ENCODE measurements at places on chromosomes 3 and 15.

DNA sequence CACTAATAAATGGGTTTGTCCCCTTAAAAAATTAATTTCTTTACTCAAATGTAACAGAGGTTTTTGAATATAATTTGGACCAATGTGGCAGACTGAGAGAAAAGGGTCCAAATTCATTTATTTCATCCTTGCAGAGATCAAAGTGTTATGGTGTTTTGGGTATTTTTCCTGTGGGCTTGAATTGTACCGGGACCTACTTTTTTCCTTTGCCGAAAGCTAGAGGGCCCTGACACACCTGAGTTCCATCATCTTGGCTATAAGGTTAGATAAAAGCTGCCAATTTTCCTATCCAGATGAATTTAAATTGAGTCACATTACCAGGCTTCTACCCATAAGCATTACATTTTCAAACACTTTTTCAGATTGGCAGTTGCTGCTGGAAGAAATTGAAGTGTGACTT is 908 bp downstream of the CCNB2 start:
- peak; percentile 16 for DNase-seq

- no peak for DNase-seq
These were observed 412.8 kb upstream of the TGFBR2 start for GRCh38 chr3:30193625-30194044.

GRCh38 chr15:58631319-58631718 is 118.2 kb downstream of the ADAM10 start:
- no peak for DNase-seq

GRCh38 chr3:97942801-97943546 is 29.3 kb downstream of the RIOX2 start:
- no peak for DNase-seq

DNA sequence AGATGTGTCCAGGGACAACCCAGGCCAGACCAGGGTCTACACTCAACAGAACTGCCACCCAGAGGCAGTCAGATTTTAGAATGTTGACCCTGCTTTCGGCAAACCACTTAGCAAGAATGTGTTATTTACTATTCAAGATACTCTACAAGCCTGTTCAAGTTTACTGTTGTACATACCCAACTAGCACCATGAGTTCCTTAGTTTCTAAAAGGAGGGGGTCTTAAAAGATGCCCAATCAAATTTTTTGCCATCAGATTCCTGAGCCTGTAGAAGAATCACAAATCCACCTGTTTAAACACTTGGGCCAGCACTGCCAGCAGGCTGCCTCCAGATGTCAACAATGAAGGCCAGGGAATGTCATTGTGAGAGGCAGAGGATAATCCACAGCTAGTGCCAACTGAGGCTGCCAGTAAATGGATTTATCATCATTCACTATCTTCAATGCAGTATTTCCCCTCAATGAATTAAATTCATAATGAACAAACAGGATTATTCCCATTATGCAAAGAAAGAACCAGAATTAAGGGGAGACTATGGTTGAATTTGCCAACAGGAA is 43.5 kb upstream of the SNRPA1 start:
- no peak for DNase-seq

DNA sequence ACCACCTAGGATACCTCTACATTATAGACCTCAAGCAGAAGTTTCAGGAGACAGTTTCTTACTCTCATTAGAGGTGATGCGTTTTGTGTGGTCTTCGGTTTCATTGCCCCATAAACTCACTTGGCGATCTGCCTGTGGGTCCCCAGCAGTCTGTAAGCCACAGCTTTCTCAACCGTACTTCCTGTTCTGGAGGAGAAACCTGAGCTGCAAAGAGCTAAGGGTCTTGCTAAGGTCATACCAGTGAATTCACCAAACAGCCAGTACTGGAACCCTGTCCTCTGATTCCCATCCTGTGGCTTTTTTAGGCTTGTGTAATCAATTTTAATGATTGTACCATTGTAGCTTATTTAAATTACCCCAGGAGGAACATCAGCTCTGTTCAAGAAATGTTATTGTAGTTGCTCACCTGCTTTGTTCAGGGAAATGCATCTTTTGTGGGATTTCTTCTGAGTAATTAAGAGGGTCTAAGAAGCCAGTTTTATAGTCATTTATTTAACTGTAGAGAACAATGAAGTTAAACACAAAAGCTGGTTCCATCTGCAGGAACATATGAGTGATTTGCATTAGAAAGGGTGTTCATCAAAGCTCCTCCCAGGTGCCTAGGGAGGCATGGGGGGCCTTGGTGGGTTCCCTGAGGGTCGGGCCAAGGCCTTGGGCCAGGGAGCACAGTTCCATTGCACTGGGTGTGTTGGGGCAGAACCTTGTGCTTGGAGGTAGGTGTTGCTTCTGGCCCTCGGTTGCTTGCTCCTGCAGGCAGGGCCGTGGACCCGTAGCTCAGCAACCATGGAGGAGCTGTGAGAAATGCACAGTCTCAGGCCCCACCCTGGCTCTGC is 69.6 kb downstream of the APBA2 start:
- peak; percentile 89 for DNase-seq

DNA sequence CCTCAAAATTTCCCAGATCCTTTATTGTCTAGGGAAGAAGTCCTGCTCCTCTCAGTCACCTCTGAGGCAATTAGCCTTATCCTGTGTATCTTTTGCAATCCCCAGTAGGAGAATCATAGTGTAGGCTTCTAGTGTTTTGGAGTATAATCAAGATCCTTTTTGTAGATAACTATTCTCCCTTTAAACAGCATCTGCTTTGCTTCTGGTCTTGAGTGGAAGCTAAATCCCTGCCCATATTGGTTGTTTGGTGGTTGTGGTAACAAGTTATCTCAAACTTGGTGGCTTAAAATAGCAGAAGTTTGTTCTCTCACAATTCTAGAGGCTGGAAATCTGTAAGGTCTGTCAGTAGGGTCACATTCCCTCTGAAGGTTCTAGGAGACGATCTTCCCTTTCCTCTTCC is 217.5 kb upstream of the RASGRP1 start:
- DNase-seq: peak; percentile 23

GRCh38 chr15:41695750-41696436 is 35.7 kb downstream of the MGA start:
- DNase-seq: peak; percentile 52

- no peak for DNase-seq
These were observed 49.3 kb upstream of the ANKRD34C start for GRCh38 chr15:79233236-79233635.

DNA sequence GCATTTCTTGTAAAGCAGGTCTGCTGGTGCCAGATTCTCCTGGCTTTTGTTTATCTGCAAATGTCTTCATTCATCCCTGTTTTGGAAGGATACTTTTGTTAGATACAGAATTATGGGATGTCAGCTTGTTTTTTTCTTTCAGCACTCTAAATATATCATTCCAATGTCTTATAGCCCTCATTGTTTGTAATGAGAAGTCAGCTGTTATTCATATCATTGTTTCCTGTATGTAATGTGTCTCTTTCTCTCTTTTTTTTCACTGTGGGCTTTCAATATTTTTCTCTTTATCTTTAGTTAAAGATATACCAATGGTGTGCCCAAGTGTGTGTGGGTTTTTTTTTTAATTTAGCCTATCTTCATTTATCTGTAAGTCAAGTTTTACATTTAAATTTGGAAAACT is 65.6 kb upstream of the DCP1A start:
- DNase-seq: no peak

- DNase-seq: no peak
These were observed 26.6 kb downstream of the ACKR4 start for GRCh38 chr3:132623646-132624045.

- no peak for DNase-seq
These were observed 340.4 kb upstream of the KCNMB2 start for GRCh38 chr3:178195824-178196223.

GRCh38 chr15:89098281-89098680 is 10.0 kb downstream of the ABHD2 start:
- DNase-seq: no peak

DNA sequence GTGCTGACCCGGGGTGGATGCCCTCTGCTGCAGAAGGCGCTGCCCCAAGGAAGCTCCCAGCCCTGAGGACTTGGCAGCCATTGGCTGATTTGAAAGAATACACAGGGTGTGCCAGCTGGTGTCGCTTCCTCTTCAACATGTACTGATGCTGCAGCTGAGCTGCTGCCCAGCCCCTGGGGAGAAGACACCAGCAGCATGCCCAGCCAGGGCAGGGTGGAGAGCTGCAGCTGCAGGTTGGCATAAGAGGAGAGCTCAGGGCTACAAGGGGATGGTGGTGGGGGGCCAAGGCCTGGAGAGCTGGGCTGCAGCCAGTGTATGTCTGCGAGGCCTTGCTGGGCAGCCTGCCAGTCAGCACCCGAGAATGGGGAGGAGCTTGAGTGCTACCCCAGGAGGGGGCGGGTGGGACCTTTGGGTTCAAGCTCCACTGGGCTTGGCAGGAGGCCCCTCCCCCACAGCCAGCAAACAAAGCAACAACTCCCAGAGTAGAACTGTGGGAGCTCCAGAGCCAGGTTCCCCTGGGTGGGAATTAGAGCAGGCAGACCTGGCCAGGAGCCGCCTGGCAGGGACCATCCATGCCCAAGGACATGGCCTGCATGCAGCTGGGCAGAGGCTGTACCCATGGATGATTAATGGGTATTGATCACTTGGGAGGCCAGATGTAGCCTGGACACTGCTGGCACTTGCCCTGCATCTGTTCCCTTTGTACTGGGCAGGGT is 9.2 kb upstream of the SEMA4B start:
- DNase-seq: peak; percentile 73

GRCh38 chr3:116135457-116136085 is 309.7 kb downstream of the LSAMP start:
- no peak for DNase-seq

GRCh38 chr15:49902685-49903501 is 216.1 kb downstream of the ATP8B4 start:
- DNase-seq: no peak

DNA sequence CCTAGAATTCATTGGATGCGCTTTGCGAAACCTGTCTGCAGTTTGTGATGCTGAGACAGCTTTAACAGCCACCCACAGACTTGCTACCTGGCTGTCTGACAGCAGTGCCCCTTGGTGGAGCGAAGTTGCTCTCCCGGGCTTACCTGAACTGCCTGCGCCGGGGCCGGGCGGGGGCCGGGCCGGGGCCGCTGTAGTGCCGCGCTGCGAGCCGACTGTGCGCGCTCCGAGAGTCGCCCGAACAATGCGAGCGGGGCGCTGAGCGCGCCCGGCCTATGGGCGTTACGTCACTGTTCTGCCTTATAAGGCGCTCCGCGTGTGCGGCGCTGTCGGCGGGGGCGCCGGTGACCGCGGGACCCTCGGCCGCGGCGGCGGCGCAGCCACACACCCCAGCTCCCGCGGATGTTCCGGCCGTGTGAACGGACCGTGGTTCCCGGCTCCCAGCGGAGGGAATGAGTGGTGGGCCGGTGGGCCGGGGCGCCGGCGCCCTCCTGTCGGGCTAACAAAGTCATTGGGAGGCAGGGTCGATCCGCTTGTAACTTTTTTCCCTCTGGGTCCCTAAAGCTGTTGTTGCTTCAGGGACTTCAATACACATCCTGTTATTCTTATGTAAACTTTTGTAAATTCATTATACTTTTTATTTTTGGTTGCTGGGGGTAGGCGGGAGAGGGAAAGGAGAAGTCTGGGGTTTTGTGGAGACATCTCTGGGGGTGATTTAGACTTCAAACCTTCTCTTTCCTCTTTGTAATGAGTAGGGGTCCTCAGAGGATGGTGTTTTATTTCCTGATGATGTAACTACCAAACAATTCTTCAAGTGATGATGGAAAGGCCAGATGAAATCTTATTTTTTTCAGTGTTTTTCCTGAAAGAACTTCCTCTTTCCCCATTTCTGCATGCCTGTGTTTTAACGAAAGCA is 58.5 kb downstream of the CMSS1 start:
- no peak for DNase-seq

- no peak for DNase-seq
These were observed 549.9 kb upstream of the DPPA4 start for GRCh38 chr3:109887293-109887692.

DNA sequence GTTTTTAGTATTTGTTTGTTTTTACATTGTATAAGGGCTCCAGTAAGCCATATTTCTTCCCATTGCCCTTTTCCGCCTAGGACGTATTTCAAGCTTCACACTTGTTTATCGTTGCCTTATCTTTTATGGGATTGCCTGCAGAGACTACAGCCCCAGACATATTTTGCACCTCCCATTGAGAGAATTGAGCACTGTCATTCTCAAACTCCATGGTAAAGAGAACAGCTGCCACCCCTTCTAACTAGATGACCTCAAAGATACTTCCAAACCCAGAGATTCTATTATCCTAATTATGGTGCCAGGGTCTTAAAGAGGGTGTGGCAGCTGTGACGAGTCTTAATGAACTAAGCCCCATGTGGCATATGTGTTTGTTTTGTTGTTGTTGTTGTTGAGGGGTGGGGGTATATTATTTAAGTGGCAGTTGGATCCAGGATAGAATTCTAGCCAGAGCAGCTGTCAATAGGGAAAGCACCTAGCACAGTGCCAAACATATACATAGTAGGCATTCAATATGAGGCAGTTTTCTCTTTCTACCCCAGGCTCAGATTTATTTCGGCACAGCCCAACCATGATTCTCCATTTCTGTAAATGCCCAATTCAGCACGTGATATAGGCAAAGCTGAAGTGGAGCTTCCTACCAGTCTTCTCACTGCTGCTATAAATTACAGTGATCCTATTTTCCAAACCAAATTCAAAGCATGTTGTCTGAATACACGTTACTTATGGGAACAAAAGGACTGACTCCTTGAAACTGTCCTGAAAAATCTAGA is 932 bp upstream of the TP53BP1 start:
- DNase-seq: no peak

DNA sequence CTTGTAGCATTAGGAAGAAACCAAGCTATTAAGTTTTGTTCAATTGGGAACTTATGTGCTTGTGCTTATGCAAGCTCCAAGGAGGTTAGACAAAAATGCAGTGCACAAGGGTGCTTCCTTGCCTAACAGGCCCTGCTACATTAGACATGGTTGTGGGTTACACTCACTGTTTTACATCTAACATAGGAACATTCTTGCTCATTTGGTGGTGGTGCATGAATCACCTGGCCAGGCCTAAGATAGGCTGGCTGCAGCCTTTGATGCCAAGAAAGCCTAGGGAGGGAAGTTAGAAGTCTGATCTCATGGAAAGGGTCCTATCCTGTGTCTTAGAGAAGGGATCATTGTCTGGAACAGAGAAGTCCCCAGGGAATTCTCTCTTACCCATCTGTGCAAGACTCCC is 43.5 kb downstream of the CA12 start:
- no peak for DNase-seq

DNA sequence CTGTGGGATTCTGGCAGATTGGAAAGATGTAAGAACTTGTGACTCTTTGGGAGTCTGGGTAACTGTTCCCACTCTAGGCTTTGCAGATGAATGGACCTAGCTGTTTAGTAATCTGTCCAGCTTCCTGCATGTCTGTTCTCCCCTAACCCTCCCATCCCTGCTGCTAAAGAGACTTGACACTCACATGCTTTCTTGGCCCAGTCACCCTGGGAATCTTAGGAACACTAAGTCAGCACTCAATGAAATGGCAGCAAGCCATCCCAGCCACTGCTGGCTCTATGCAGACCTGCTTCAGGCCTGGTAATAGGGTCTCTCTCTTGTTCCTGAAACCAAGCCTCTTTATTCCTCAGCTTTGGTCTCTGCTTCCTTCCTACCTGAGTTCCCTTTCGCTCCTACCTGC is 63.7 kb upstream of the THSD4 start:
- no peak for DNase-seq

- DNase-seq: peak; percentile 57
These were observed 34.5 kb downstream of the PLA2G4D start for GRCh38 chr15:42059661-42060476.

GRCh38 chr15:76070921-76071635 is 11.3 kb downstream of the TMEM266 start:
- DNase-seq: no peak

Measured in Jurkat, Clone E6-1 (cell line).